Activated T-helper 1 cell treated with anti-CD3 and anti-CD28 coated beads, Interleukin-12 subunit alpha, Interleukin-12 subunit beta, Interleukin-2, Interleukin-4 antibody, amounts not matched to agents 30 ng/mL and 10 ng/mL and 1 ng/mL, durations not matched to agents 14 hours and 24 hours and 36 hours (primary cell): ENCODE measurements at places on chromosomes 4 and X. TPM values are rescaled to one million over a fixed set of nuclear protein-coding genes. Genes with fewer than 3 reads are reported as not detected.

The CLCN5 gene
- 2.8 and 5.5 TPM in 2 replicates for total RNA-seq

GRCh38 chr4:173365359-173365996 is 5.3 kb upstream of the SAP30 start:
- DNase-seq = no peak

- DNase-seq = no peak
Measured at GRCh38 chr4:57554556-57555092, 444.4 kb upstream of the IGFBP7 start.

GRCh38 chrX:115147220-115147619 is 42.0 kb upstream of the RBMXL3 start:
- DNase-seq = no peak

GRCh38 chrX:119541188-119541587 is 24.0 kb downstream of the STEEP1 start:
- DNase-seq = no peak

The ABCG2 gene
- total RNA-seq = 0.34 TPM in 2 replicates

GRCh38 chrX:70089604-70090297 is 27.5 kb downstream of the OTUD6A start:
- DNase-seq = no peak

The CSAG3 gene
- total RNA-seq = 0.73 and 0.78 TPM in 2 replicates

The SMIM43 gene
- not detected in 2 replicates for total RNA-seq

DNA sequence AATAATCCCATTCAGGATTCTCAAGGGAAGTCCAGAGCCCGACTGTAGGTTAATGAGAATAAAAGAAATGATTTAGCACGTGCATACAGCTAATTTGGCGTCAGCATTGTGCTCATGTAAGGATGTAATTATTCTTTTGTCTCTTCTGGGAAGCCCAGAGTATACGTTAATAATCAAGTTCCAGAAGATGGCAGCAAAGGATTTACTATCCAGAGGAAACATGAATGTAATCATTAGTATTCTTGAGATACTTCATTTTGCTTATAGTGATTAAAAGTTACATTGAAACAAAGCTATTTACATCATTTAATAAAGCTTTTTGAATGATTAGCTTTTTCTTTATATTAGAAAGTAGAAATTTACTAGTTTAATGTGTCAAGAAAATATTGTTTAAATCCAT is 27.1 kb upstream of the MAP9 start:
- DNase-seq = no peak

GRCh38 chr4:38072578-38072977 is 112.4 kb downstream of the PTTG2 start:
- no peak for DNase-seq

- no peak for DNase-seq
Measured at GRCh38 chr4:6021831-6022606, 3.8 kb upstream of the C4orf50 start.

DNA sequence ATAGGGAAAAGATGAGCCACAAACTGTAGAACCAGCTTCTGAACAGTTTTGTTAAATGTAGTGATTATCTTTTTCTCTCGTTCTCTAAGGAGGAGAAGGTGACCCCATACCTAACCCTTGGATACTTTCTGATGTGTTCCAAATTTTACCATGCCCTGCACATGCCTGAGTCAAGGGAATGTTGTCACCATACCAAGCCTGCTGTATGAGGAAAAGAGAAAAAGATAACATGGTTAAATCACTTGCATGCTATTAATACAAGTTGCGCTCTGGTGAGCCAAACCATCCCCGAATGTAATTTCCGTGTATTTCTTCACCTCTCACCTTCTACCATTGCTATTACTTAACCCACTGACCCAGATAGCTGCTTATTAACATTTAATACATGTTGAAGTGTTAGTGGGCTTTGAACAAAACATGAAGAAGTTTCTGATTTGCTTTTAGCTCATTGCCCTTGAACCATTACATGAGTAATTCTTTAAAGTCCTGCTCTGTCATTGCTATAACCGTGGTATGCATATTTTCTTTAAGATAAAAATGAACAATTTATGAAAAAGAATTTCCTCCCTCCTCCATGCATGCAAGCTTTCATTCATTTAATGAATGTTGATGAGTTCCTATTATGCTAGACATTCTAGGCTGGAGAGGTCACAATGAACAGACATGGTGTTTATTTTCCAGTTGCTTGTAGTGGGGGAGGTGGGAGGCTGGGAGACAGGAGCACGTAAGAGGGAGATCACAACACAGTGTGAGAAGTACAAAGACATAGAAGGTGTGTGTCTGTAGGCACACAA is 13.6 kb upstream of the KIT start:
- DNase-seq = no peak

GRCh38 chr4:135244056-135244455 is 1042.5 kb upstream of the PABPC4L start:
- no peak for DNase-seq

The TCEAL2 gene
- total RNA-seq = not detected in 2 replicates

DNA sequence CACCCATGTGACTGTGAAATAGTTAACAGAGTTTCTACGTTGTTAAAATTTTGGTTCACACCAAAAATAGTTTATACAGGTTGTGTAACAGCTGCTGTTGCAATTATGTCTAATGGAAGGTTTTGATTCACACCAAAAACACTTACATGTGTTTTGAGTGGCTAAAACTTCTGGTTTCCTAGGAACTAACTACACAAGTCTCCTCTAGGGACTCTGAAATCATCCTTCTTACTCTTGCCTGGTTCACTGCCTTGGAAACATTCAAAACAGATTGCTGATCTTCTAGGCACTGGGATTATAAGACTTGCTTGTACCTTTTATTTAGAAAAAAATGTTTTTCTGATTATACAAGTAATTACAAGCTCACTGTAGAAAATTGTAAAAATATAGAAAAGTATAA is 14.9 kb upstream of the MORC4 start:
- DNase-seq = no peak

GRCh38 chr4:1501754-1502500 is 95.7 kb upstream of the NKX1-1 start:
- DNase-seq = no peak

DNA sequence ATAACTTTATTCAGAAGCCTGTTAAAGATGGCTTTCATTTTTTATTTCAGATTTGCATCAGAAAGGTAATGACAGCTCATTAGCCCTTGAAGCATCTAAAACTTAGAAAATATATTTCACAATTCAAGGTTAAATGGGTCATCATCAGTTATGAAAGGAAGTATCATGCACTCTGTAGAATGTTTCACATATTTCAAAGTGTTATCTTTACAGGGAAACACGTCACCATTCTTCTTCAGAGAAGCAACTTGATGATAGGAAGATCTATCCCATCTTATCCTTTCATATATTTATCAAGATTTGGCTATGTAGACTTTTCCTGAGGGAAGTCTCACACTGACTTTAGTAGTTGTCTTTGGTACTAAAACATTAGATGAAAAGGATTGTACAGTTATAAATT is 277.8 kb downstream of the TENM3 start:
- no peak for DNase-seq

The UTP14A gene
- total RNA-seq = 59.3 and 62.4 TPM in 2 replicates

DNA sequence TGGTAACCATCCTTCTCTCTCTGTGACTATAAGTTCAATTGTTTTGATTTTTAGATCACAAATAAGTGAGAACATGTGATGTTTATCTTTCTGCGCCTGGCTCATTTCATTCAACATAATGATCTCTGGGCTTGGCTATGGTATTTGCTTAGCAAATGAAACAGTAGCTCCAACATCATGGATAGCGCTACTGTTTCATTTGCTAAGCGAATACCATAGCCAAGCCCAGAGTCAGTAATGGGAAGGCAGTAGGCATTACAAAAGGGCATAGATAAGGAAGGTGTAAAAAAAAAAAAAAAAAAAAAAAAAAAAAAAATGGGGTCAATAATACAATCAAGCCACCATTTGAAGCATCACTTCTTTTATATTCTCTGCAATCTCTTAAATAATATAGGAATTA is 469.0 kb upstream of the ATOH1 start:
- no peak for DNase-seq

DNA sequence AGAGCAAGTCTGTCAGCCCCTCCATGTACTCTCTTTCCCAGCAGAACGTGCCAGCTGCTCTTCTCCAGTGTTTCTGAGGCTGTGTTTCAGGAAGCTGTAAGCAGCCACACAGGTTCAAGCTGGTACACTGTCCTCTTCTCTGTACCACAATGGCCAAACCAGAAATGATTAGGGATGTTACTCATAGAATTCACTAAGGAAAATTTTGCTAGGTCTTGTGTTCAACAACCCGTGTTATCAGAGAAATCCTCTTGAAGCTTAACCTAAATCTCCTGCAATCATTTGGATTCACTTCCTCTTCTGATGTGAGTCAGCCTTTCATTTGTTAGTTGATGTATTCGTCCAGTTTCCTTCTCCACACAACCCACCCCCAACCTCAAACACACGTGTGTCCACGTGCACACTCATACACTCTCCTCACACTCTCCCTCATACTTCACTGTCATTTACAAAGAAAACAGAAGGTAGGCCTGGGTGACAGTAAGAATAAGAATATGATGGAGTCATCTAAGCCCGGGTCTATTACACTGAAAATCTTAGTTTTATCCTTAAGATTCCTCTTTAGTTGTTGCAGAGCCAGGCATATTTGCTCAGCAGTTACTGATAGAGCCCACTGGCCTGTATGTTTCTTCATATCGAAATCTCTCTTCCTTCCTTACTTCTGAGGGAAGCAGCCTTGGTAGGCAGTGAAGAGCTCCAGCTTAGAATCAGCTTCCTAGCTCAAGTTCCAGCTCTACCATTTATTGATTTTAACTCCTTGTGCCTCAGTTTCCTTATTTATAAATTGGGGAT is 63.4 kb downstream of the DCUN1D4 start:
- DNase-seq = no peak

DNA sequence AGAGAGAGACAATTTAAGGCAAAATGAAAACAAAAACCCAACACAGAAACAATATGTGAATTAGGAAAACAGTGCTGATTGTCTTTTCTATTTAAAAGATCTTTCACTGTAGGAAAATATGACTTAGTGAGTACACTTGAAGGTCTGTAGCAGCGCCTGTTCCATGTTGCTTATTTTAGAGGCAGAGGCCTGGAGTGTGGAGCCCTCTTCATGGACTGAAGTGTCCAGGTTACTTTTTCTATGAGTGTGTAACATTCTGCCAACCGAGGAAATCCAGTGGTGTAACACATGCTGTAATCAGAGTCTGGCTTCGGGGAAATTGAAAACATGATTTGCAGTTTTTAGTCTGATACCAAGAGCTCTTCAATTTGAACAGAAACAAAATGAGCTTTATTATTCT is 64.0 kb upstream of the GPRIN3 start:
- DNase-seq = no peak

The OTC gene
- not detected in 2 replicates for total RNA-seq

The ADGRG4 gene
- not detected in 2 replicates for total RNA-seq

DNA sequence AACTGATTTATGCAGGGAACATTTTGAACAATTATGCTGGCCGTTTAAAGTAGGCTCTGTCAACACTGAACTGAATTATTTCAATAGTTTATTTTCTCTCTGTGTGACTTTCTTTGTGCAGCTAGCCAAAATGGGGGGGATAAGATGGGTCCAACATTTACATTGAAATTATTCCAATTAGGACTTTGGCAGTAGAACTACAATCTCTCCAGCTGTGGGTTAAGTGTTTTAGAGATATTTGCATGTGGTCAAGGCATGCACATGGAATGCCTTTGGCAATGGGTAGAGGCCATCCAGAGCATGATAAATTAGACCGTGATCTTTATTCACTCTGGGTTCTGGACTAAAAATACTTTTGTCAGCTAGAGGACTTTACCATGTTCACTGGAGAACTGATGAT is 107.9 kb upstream of the ELOVL6 start:
- DNase-seq = no peak

DNA sequence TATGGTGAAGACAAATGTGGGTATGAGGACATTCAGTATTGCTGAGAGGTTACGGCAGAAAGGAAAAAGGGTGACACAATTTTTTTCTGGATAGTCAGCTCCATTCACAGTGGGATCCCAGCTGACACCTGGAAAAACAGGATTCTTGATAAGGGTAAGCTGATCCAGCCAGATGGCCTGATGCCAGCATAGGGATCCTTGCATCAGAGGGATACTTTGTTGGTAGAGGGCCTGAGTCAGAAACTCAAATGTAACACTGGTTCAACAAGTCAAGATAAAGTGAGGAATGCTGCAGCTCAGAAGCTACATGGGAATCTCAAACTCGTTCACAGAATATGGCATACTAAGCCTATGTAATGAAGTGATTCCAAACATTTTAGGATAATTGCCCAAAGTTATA is 726.7 kb downstream of the C4orf33 start:
- DNase-seq = no peak

The CCDC160 gene
- total RNA-seq = not detected in 2 replicates

- DNase-seq = no peak
Measured at GRCh38 chr4:106869551-106869950, 166.6 kb downstream of the DKK2 start.

- no peak for DNase-seq
Measured at GRCh38 chr4:184680698-184681097, 31.2 kb downstream of the PRIMPOL start.

GRCh38 chr4:21377046-21377445 is 571.5 kb downstream of the KCNIP4 start:
- DNase-seq = no peak

- no peak for DNase-seq
Measured at GRCh38 chr4:138522366-138522765, 280.2 kb upstream of the SLC7A11 start.

The UGT2B17 gene
- not detected in 2 replicates for total RNA-seq

GRCh38 chr4:17809667-17810066 is 890 bp downstream of the DCAF16 start:
- DNase-seq = no peak

GRCh38 chrX:138745196-138745595 is 33.7 kb upstream of the FGF13 start:
- no peak for DNase-seq

DNA sequence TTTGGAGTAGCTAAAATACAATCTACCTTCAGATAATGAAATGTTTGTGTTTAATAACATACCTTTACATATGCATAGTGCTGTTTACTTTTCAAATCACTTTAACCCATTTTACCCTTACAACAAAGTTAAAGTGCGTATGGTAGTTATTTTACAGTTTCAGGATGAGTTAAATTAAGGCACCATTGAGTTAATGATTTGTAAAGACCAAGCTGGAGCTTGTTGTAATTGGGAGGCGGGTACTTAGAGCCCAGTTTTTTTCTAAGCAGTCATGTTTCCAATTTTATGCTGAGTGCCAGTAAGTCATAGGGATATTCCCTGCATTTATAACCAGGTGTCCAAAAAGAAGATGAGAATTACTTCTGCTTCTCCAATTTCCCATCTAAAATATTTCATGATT is 84.2 kb upstream of the NRK start:
- DNase-seq = no peak

The STOX2 gene
- not detected in 2 replicates for total RNA-seq

GRCh38 chr4:66062044-66062443 is 391.8 kb upstream of the EPHA5 start:
- no peak for DNase-seq

- no peak for DNase-seq
Measured at GRCh38 chr4:129218360-129218759, 122.4 kb downstream of the C4orf33 start.

The DCHS2 gene
- not detected in 2 replicates for total RNA-seq

DNA sequence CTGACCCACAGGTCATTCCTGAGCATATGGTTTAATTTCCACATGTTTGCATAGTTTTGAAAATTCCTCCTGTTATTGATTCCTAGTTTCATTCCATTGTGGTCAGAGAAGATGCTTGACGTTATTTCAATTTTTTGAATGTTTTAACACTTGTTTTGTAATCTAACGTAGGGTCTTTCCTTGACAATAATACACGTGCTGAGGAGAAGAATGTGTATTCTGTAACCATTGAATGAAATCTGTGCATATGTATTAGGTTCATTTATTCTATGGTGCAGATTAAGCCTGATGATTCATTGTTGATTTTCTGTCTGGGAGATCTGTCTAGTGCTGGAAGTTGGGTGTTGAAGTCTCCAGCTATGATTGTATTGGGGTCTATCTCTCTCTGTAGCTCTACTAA is 486.4 kb upstream of the RPS6KA3 start:
- no peak for DNase-seq
